ENCODE measurements at places on chromosomes 11 and 22. TPM values are rescaled to one million over a fixed set of nuclear protein-coding genes. Genes with fewer than 3 reads are reported as not detected.

TMEM25 gene
- 64.2 TPM for total RNA-seq

DLAT gene
- total RNA-seq = 19.9 TPM

RFPL1 gene
- total RNA-seq = 1.7 TPM

C11orf58 gene
- 171 TPM for total RNA-seq

KCNJ11 gene
- 10.3 TPM for total RNA-seq

TSKU gene
- 71.2 TPM for total RNA-seq
